Hindlimb muscle (tissue), 1 donor: ENCODE measurements at places on chromosomes 7 and 10. TPM values are rescaled to one million over a fixed set of nuclear protein-coding genes. Genes with fewer than 3 reads are reported as not detected.

LGI1 gene
- 34.3 TPM for polyA plus RNA-seq

CLEC5A gene
- 0.28 TPM for polyA plus RNA-seq

C10orf53 gene
- polyA plus RNA-seq = not detected

CPA4 gene
- polyA plus RNA-seq = 1.9 TPM

LRRC18 gene
- 0.12 TPM for polyA plus RNA-seq

STOX1 gene
- 2.3 TPM for polyA plus RNA-seq

GPR146 gene
- polyA plus RNA-seq = 6.2 TPM

FGFBP3 gene
- 1.9 TPM for polyA plus RNA-seq

TUBAL3 gene
- polyA plus RNA-seq = not detected

ECD gene
- 20.4 TPM for polyA plus RNA-seq

DLG5 gene
- polyA plus RNA-seq = 28.0 TPM

ELFN1 gene
- 6.7 TPM for polyA plus RNA-seq

NANOS1 gene
- polyA plus RNA-seq = 6.0 TPM

PALS2 gene
- polyA plus RNA-seq = 4.3 TPM

TAC1 gene
- 0.80 TPM for polyA plus RNA-seq

PPP1R3A gene
- polyA plus RNA-seq = 45.0 TPM

LIPN gene
- not detected for polyA plus RNA-seq

HMX2 gene
- not detected for polyA plus RNA-seq

EBLN1 gene
- polyA plus RNA-seq = not detected

RASA4B gene
- polyA plus RNA-seq = 37.1 TPM

PPP1R9A gene
- polyA plus RNA-seq = 28.7 TPM

RFC2 gene
- 34.2 TPM for polyA plus RNA-seq

FRMPD2 gene
- polyA plus RNA-seq = 0.09 TPM

SLC16A9 gene
- polyA plus RNA-seq = 2.2 TPM

ADCYAP1R1 gene
- 10.5 TPM for polyA plus RNA-seq

GRID2IP gene
- 0.18 TPM for polyA plus RNA-seq

MRLN gene
- 172 TPM for polyA plus RNA-seq
